CD8-positive, alpha-beta T cell (primary cell): ENCODE measurements at places on chromosomes 7 and 10.
A peak's percentile ranks its signal among the peaks of the same experiment; 100 is the strongest.

- no peak for DNase-seq
Measured at GRCh38 chr10:16646181-16647059, 124.7 kb upstream of the C1QL3 start.

DNA sequence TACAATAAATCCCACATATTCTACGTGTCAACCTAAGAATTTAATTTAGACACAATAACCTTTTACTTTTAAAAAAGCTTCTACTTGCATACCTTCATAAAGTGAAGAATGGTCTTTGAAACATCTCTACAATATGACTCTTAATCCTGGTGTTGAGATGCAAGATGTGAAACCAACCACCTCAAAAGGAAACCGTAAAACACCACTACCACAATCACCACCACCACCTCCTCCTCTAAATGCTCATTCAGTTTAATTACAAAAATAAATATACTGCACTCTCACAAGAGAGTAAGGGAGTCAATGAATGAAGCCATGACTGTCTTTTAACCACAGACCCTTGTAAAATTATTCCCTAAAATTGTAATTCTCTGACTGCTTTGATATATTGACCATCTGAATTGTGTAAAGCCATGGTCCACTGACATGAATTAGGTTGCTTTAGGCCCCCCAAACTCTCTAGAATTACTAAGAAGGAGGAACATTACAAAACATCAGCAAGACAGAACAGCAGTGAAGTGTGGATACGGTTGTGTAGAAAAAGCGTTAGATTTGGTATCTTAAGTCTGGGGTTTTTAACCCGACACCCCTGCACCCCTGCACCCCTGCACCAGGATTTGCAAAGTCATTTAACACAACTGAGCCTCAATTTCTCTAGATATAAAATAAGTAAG is 171.4 kb downstream of the SFMBT2 start:
- DNase-seq: no peak

GRCh38 chr7:81685270-81685868 is 84.5 kb downstream of the HGF start:
- no peak for DNase-seq

GRCh38 chr10:60351191-60351853 is 38.4 kb downstream of the ANK3 start:
- DNase-seq: peak; percentile 5

DNA sequence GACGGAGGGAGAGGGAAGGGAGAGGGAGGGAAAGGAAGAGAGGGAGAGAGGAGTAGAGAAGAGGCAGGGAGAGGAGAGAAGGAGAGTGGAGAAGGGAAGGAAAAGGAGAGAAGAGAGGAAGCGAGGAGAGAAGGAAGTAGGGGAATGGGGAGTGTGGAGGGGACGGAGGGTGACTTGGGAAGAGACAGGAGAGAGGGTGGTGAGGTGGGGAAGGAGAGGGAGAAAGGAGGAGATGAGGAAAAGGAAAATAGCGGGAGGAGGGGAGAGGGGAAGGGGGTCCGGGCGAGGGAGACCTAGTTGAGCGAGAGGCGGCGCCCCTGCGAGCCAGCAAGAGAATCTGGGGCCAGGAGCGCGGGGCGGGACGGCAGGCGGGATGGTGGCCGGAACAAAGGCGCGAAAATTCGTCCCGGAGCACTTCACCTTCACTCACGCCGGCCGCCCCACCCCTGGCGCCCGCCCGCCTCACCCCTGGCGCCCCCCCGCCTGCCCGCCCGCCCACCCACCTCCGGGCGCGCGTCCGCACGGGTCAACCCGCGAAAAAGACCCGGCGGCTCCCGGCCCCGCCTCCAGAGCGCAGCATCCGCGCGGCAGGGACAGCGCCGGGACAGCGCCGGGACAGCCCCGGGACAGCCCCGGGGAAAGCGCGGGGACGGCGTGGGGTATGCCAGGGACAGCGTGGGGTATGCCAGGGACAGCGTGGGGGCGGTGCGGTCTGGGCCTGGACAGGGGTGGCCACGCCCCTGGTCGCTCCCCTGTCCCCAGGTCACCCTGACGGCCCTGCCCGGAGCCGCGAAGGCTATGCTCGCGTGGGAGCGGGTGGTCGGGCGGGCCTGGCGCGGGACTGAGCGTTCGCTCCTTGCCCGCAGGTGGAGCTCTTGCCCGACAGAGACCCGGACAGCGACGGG is 4.2 kb downstream of the VSTM2A start:
- no peak for DNase-seq

GRCh38 chr10:76922666-76923065 is 714.9 kb downstream of the KCNMA1 start:
- DNase-seq: no peak

DNA sequence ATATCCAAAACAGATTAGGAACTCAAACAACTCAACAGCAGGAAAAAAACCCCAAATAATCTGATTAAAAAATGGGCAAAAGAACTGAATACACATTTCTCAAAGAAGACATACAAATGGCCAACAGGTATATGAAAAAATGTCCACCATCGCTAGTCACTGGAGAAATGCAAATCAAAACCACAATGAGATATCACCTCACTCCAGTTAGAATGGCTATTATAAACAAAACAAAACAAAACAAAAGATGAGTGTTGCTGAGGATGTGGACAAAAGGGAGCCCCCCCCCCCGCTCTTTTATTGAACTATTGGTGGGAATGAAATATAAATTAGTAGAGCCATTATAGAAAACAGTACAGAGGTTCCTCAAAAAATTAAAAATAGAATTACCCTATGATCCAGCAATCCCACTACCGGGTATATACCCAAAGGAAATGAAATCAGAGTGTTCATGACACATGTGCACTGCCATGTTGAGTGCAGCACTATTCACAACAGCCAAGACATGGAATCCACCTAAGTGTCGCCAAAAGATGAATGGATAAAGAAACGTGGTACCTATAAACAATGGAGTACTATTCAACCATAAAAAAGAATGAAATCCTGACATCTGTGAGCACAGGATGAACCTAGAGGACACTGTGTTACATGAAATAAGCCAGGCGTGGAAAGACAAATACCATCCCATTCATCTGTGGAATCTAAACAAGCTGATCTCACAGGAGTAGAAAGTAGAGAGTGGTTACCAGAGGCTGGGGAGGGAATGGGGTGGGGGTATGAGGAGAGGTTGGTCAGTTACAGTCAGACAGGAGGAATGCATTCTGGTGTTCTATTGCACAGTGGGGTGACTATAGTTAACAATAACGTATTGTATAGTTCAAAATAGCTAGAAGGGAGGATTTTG is 78.1 kb upstream of the RHEB start:
- DNase-seq: no peak

GRCh38 chr10:17989908-17990767 is 38.4 kb downstream of the SLC39A12 start:
- no peak for DNase-seq

DNA sequence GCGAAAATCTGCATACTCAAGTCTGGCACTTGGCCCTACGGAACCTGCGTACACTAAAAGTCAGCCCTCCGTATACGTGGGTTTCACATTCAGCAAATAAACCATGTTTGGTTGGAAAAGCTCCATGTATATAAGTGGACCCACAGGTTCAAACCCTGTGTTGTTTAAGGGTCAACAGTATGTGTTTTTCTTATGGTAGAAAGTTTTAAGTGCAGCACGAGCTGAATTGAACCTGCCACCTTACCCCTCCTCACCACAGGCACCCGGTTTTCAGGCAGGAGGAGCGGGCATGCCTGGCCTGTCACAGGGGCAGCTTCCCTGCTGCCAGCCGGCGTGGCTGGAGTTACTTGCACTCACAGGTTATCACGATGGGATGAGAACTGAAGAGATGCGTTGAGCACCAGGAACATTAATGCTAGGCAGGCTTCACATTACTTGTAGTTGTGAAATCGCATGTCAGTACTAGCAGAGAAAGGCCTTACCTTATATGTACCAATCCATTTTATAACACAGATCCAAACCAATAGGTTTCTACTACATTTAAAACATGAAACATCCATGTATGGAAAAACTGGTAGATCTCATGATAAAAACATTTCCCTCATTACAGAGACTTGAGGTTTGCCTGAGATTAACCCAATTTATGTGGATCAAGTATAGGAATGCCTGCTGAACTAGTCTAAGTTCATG is 12.9 kb downstream of the INSIG1 start:
- no peak for DNase-seq

- no peak for DNase-seq
Measured at GRCh38 chr7:29975561-29975960, 14.0 kb downstream of the SCRN1 start.

GRCh38 chr10:391847-392704 is 256.8 kb downstream of the ZMYND11 start:
- DNase-seq: no peak

DNA sequence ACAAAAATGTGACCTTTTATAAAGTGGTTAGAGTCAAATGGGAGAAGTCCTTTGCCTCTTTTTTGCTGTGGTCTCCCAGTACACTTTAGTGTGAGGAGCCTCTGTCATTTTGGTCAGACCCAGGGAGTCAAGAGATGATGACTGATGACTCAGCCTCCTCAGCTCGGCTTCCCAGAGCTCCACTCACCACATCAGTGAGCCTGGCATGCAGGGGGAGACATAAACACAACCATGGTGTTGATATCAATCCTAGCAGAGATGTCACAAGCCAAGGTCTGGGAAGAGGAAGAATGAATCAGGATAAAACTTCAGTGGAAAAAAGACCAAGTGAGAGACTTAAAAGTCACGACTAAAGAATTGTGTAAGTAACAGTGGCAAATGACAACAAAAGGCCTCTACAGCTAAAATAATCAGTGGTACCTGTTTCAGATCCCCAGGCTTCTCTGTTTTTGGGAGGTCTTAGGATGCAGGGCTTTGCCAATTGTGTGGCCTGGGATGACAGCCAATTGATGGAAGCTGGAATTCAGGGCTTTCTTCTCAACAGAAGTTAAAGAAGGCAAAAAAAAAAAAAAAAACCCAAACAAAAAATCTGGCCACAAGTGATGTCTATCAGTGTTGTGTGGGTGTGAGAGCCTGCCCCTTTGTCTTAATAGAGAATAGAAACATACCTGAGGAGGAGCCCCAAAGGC is 50.2 kb downstream of the TFAM start:
- DNase-seq: peak; percentile 13

DNA sequence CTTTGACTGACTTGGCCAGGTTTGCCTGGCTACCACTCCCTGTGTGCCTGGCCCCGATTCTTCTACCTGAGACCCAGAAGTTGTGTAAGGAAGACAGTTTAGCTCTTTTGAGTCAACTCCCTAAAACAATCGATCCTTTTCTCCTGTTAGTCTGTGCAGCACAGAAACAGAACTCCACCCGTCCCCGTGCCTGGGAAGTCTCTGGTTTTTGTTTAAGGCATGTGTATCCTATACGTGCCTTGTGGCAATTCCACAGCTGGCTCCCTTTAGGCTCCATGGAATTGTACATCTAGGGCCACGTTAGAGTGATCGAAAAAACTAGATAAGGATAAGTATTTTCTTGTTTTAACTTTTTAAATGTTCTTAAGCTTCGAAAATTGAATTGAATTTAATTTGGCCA is 131.6 kb downstream of the BICC1 start:
- DNase-seq: no peak

DNA sequence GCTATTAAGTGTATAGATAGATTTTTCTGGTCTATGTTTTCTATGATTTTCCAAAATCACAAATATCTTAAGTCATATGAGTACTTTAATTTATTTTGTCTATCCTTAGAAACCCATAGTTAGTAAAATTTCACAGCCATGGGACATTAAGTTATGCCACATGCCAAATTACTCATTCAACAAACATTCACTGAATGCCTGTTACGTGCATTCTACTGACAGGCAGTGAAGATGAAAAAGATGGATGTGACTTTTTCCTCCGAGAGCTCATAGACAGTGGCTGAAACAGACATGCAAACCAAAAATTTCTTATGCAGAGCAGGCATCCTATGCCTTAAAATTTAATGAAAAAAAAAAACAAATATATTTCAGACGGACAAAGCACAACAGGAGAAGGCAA is 84.9 kb downstream of the CHRM2 start:
- no peak for DNase-seq

GRCh38 chr10:121138112-121138860 is 287.1 kb downstream of the WDR11 start:
- no peak for DNase-seq

- DNase-seq: peak; percentile 10
Measured at GRCh38 chr10:6013413-6014192, 36.3 kb upstream of the IL15RA start.

DNA sequence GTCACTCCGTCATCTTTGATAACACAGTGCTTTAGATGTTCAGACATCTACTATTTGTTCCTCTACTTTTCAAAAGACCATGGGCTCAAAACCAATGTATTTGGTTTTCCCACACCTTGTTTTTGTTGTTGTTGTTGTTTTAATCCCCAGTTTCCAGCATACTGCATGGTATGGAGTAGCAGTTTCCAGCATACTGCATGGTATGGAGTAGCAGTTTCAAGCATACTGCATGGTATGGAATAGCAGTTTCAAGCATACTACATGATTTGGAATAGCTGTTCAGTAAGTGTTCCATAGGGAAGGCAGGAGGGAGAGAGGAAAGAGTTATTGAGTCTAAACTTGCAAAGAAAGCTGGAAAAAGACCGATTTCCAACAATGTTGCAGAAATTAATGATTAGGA is 314.3 kb upstream of the PRKCQ start:
- DNase-seq: no peak

DNA sequence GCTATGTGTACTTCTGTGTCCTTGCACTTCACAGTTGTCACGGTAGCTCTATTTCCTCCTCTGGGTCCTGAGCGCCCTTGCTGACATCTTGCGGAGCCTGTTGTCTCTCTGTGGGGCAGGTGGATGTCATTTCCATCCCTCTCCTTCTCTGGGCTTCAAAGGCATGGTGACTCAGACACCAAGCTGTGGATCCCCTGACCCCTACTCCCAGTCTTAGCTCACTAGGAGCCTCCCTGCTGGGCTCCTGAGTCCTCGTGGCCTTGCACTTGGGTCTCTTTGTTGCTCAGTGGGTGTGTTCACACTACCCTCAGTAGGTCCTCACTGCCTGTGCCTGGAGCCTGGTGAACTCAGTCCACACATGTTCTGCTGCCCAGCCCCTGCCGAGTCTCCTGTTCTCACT is 100.3 kb upstream of the PAX2 start:
- no peak for DNase-seq

- no peak for DNase-seq
Measured at GRCh38 chr10:80280071-80280800, 9.2 kb downstream of the MAT1A start.

GRCh38 chr10:44013981-44014380 is 365.3 kb upstream of the ZNF32 start:
- DNase-seq: no peak
